CD4-positive, alpha-beta T cell treated with Interleukin-6 at 100 ng/mL for 8 hours (primary cell): ENCODE measurements at places on chromosomes 1 and 21.

GRCh38 chr1:12016182-12016581, 3.1 kb upstream of the MIIP start:
- no peak for DNase-seq

GRCh38 chr1:161949548-161949947, 74.1 kb downstream of the OLFML2B start:
- DNase-seq, result no peak

- DNase-seq, result no peak
Observed at GRCh38 chr1:59229138-59229537, 67.8 kb upstream of the FGGY start.

DNA sequence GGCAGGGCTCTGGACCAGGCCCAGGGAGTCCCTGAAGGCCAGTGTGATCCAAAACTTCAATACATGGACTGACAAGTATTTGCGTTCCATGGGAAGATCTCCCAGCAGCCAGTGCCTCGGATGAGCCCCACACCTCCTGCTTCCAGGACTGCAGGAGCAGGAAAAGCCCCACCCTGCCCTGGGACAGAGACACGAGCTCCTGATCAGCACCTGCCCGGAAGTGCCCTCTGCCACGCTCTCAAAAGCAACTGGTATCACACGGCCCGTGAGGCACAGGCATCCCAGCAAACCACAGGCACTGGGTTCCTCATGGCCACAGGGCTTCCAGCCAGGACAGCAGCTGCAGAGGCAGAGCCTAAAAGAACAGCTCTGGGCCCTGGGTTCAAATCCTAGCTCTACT, 48.6 kb downstream of the ACOT7 start:
- no peak for DNase-seq

- DNase-seq, result no peak
Observed at GRCh38 chr1:179865377-179865776, 12.2 kb downstream of the TOR1AIP2 start.

DNA sequence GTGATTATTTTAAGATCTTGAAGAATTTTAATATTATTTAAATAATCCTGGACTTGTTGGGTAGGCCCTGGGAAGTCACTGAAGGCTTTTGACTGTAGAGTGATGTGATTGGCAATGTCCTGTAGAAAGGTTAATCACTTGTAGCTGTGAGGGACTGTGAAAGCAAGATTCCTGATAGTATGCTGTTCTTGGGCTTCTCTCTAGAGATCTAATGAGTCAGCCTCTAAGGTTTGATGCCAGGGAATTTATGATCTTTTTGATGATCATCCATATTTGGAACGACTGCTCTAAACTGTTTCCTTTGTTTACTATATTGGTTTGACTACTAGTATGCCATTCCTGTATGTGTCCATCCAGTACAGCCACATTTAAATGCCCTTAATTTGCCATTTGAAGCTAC, 56.5 kb downstream of the CAMSAP2 start:
- DNase-seq, result no peak

GRCh38 chr21:42453224-42453985, 42.6 kb downstream of the RSPH1 start:
- no peak for DNase-seq

GRCh38 chr1:44616991-44617702, 57.1 kb downstream of the TMEM53 start:
- no peak for DNase-seq

DNA sequence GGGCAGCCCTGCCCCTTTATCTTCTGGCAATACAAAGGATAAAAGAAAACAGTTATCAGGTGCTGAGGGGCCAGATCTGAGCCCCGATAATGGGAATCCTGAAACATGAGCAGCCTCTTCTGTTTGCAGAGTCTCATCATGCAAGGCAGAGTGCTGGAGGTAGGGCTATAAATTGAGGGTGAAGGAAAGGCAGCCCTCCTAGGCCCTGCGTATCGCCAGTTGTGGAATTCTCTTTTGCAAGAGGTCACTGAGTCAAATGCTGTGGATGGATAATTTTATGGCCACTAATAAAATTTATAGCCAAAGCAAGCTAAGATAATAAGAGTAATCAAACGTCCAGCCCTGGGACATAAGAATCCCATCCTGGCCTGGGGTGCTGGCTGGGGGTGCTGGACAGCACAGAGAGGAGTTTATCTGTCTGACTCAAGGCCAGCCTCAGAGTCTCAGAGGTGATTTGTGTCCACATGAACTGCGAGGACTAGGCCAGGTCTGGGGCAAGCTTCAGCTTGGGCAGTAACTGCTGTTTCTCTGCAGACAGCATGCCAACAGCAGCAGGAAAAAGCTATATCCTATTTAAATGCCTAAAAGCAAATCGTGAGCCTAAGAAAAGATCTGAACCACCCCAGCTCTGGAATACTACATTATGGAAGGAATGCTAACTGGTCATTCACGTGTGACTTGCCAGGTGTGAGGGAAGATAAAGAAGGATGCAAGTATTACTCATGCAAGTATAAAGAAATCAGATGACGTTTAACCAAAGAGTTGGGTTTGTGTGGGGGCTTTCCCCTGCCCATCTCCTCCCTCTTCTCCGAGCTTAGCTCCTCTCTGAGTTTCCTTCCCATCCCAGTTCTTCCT, 254.8 kb downstream of the KIF26B start:
- DNase-seq, result no peak
